ENCODE measurements at places on chromosomes 6 and 20. TPM values are rescaled to one million over a fixed set of nuclear protein-coding genes. Genes with fewer than 3 reads are reported as not detected.

DNA sequence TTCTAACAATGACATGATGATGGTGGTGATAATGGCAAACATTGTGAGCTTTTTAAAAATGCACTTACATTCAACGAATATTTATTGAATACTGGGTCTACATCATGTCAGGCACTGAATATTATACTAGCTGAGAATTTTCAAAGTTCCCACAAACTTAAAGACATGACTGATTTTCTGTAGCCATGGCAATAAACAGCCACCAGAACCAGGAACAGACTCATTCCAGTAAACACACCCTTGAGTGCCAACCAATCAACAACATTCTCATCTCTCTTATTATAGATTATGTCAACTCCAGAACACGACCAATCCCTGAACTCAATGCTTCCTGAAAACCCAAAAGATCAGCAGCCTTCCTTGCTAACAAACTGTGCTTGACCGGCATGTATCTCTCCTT, 212.4 kb upstream of the RUNX2 start:
- DNase-seq = no peak

The LRP11 gene
- polyA plus RNA-seq = 31.5 TPM

The SLC26A8 gene
- not detected for polyA plus RNA-seq

DNA sequence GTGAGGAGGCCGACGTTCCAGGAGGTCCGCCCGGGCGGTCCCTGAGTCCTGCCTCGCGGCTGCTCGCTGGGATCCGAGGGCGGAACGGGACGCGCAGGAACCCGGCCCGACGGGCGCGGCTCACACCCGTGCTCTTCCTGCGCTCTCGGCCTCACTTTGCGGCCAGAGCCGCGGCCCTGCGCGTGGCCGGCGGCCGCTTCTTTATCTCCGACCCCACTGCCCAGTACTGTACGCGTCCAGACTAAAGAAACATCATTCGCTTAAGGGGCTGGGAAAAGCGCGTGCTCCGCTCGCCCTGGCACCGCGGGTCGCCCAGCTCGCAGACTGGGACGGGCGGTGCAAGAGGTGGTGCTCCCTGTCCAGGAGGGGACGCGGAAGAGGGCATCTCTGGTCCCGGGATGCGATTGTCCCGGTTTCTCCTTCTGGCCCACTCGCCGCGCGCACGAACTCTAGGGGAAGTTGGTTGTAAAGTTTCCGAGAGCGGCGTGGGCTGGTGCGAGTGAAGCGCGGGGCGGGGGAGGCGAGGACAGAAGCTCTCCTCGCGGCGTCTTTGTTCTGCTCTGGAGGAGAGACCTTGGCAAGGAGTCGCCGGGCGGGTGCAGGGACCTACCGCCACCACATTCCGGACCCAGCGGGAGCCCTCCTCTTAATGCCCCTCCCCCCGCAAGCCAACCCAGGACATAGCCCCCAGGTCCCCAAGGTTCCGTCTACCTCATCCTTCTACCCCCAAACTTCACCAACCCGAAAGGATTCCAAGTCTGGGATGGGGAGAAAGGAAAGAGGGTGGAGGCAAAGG, 71.0 kb downstream of the SOX4 start:
- peak; percentile 56 for DNase-seq

GRCh38 chr6:21887231-21888185, 294.0 kb downstream of the SOX4 start:
- DNase-seq = peak; percentile 52

GRCh38 chr6:135033238-135033637, 21.4 kb downstream of the HBS1L start:
- no peak for DNase-seq

- DNase-seq = no peak
Measured at GRCh38 chr20:60365064-60365666, 406.9 kb downstream of the CDH26 start.

DNA sequence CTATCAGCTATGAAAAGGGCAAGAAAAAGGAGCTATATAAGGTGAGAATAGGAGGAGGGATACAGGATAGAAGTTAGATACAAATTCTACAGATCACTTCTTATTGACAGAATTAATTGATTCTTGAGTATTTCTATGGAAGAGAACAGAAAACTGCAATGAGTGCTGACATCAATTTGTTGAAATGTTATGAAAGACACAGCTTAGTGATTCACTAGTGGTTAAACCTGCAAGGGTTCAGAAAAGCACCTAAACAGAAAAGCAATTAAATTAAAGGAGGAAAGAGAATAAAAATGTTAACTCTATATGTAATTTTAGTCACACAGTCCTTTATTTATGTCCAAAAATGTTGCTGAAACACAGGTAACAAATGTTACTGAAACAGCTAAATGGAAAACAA, 254.4 kb upstream of the RUNX2 start:
- DNase-seq = no peak

DNA sequence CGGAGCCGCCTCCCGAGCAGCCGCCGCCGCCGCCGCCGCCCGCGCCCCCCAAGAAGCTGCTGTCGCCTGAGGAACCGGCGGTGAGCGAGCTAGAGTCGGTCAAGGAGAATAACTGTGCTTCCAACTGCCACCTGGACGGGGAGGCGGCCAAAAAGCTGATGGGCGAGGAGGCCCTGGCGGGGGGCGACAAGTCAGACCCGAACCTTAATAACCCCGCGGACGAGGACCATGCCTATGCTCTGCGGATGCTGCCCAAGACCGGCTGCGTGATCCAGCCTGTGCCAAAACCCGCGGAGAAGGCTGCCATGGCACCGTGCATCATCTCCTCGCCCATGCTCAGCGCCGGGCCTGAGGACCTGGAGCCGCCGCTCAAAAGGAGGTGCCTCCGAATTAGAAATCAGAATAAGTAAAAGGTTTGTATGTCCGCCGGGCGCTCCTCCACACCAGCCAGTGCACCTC, 145.2 kb downstream of the SOBP start:
- DNase-seq = no peak

GRCh38 chr6:343960-344815, 47.4 kb upstream of the IRF4 start:
- DNase-seq = no peak

DNA sequence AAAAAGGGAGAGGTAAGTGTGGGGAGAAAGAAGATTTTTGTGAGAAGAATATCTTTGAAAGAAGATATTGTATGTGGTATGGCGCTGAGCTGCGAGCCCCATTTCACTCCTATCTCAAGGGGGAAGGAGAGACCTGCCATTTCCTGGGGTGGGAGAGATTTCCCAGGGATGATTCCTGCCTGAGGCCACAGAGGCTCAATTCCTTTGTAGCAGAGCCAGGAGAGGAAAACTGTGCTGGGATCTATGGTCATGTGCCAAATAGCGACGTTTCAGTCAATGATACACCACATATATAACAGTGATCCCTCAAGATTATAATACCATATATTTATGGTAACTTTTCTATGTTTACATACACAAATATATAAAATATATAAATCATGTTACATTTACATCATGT, 28.9 kb downstream of the TCF21 start:
- DNase-seq = no peak

The CTCFL gene
- polyA plus RNA-seq = not detected

GRCh38 chr6:84685983-84686584, 78.3 kb downstream of the TBX18 start:
- no peak for DNase-seq

GRCh38 chr6:33610779-33611732, 10.1 kb upstream of the ITPR3 start:
- no peak for DNase-seq

DNA sequence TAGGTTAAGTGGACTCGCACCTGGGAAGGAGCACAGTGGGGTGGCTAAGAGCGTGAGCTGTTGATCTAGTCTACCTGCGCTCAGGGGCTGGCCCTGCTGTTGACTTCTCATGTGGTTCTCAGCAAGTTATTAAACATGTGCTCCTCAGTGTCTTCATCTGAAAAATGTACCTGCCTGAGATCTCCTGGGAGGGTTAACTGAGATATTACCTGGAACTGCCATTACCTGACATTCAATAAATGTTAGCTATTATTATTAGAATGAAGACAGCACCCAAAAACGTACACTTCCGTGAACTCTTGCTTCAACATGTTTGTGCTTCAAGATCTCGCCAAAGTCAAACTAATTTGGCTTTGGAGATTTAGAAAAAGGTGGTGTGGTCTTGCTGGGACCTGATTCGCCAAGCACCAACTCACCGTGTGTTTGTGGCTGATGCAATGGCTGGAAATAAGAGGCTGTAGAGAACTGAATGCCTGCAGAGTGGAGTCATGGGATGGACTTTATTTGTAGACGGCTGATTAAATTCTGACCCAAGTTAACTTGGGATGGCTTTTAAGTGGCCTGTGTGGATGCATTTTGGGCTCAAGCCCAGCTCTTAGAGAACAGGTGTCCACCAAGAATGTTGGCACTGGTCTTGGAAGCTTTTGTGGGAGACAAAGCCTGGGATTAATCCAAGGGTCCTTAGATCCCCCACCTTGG, 692.9 kb downstream of the QKI start:
- DNase-seq = no peak

DNA sequence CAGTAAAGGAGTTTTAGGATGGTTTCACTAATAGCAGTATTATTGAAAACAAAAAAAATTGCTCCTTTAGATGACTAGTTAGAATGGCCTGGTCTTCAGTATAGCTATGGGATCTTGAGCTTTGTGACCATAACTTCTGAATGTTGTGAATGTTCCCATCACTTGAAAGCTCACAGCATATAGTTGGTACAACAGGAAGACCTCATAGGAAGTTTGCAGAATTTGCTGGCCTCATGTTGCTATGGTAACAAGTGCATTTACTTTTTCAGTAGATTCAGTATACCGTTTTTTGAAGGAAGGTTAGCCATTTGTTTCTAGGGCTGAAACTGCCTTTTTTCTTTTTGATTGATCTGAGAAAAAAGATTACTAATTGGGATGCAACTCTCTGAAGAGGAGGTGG, 8.3 kb downstream of the PHF3 start:
- no peak for DNase-seq

DNA sequence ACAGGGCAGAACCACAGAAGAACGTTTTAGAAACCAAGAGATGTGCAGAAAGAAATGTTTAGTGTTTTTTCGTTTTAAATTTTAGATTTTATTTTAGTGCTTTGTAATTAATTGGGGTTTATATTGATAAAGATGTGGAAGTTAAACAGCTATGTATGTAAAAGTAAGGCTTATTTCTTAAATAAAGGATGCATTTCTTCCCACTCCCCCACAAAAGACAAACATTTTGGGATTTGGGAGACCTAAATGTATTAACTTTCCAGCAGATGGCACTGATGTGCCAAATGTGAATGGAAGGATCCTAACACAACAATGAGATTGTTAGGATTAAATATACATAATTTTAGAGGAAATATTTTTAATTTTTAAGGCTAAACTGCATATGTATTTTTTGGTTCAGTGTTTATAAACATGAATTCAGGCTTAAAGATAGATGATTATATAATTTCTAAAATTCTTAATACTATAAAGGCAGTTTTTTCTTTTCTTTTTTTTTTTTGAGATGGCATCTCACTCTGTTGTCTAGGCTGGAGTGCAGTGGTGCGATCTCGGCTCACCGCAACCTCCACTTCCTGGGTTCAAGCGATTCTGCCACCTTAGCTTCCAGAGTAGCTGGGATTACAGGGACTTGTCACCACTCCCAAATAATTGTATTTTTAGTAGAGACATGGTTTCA, 12.0 kb downstream of the PFDN4 start:
- DNase-seq = peak; percentile 39

The MAP3K5 gene
- polyA plus RNA-seq = 6.4 TPM

DNA sequence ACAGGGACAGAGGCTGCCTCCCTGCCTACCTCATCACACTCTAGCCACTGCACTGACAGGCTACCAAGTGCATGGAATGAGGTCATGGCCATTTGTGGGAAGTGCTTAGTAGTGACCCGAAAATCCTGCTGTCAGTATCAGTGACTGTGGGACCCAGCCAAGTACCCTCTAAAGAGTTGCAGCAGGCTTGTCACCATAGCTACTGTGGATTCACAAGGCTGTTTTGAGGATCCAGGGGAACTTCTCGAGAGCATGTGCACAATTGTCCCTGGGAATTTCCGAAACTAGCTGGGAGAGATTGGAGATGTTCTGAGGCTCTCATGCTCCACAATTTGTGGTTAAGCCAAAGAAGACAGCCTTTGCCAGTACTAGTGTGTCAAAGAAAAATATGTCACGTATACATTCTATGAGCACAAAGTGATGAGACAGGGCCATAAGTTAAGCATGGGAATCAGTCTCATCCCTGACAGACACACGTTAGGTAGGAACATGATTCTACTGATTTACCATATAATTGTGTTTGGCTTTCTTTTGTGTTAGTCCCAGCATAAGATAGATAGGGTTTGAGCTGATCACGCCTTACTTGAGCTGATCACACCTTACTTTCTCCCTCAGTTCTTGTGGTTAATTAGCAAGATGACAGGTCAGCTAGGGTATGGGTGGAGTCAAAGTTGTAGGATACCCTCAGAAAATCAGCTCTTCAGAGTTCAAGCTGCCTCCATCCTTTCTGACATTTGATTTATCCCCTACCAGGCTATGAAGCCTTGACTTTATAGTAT, 42.6 kb upstream of the TMEM170B start:
- DNase-seq = no peak

- DNase-seq = no peak
Measured at GRCh38 chr6:143058987-143059386, 1.7 kb upstream of the AIG1 start.

The PDCD2 gene
- 58.5 TPM for polyA plus RNA-seq

GRCh38 chr6:123655521-123656306, 19.0 kb upstream of the TRDN start:
- DNase-seq = peak; percentile 20

The SCUBE3 gene
- 1.4 TPM for polyA plus RNA-seq

DNA sequence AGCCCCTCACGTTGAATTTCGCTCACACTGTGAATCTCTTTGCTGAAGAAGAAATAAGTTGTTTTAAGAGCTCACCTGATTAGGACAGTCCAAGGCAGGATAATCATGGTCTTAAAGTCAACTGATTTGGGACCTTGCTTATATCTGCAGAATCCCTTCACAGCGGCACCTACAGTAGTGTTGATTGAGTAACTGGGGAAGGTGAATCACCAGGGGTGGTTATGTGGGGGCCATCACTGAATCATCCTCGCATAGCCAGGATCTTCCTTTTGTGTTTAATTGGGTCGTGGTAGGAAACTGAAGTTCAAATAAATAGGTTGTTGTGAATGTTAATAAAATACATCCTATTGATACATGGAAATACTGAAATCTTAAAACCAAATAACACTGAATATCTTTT, 20.2 kb upstream of the MICA start:
- no peak for DNase-seq

The SLC12A5 gene
- polyA plus RNA-seq = not detected
